ENCODE measurements at places on chromosomes 11 and 22.

DNA sequence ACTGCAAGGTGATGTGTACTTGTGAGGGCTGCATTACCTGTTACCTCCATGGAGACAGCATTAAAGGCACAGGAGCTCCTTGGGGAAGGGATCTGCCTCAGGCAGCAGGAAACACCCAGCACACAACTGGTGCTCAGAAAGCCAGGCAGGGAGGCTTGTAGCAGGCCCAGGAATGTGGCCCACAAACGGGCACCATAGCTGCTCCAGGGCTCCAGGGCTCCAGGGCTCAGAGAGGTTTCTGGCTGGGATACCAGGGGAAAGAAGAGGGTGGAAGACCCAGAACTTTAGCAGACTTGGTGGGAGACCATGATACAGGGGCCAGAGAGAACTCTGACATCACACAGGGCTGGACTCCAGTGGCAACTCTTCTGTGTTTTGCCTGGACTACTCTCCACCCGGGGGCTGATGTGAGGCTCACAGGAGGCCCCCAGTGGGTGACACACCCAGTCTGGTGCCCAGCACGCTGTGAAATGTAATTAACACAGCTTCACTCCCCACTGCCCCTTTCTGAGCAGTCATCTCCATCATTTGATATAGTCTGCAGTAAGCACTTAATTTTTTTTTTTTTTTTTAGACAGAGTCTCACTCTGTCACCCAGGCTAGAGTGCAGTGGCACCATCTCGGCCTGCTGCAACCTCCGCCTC lies 14.7 kb upstream of the SULT4A1 start:
- no peak for DNase-seq

DNA sequence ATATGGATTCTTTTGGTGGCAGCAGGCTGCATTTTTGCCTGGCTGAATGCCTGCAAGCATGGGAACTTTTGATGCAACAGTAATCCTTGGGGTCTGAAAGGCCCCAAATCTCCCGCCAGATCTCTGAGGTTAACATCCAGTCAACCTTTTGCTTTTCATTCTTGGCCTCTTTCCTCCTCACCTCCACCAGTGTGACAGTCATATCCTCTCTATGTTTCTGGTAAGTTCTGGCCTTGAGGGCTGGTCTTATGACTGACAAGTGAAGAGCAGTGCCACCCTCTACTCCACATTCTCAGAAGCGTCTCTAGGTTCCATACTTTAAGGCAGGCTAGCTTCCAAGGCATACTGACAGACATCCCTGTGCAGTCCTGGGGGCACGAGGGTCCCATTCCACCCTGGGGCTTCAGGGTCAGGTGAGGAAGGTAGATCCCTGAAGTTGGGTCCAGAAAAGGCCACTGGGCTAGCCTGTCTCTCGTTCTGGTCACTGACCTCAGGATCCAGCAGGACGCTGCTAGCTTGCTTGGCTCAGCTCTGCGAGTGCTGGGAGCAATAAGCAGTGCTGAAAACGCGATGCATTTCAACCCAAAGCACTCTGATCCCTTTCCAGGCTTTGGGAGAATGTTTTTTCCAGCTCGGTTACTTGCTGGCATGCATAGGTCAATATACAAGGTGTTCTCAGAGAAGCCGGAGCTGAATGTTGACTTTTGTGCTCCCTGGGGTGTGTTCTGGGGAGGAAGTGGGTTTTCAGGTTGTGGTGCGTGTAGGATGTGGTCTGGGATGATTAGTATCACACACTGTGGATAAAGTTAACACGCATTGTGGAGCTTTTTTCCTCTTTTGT lies 75.2 kb downstream of the PTPRJ start:
- DNase-seq, result peak; percentile 53

GRCh38 chr11:121415856-121416255 lies 36.3 kb upstream of the SORL1 start:
- DNase-seq, result no peak

GRCh38 chr11:116144387-116144958 lies 628.3 kb downstream of the BUD13 start:
- no peak for DNase-seq

DNA sequence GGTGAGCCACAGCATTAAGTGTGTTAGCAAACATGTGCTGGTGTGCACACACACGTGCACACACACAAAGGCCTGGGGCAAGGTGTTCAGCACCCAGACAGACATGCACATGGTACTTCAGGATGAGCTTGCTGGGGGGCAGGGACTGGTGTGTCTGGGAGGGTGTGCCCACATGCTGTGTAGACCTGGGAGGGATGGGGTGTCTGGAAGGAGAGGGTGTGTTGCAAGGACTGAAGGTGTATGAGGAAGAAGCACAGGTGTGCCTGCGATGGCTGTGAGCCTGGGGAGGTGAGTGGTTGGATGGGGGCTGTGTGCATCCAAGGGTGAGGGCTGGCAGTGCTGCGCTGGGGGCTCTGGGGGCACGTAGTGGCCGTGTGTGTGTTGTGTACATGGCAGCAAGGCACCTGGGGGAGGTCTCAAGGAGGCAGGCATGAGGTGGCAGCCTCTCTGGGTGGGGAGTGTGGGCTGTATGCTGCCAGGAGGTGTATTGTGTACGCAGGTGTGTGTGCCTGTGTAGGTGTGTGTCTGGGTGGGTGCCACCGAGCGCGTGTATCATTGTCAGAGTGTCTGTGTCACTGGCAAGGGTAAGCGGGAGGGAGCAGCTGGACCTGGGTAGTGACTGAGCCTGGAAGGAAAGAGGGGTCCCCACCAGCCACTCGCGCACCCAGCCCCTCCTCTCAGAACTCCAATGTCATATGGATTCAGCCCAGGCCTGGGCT lies 2.2 kb downstream of the NRXN2 start:
- DNase-seq, result no peak

GRCh38 chr11:102572554-102573220 lies 42.1 kb upstream of the MMP7 start:
- no peak for DNase-seq

- DNase-seq, result no peak
These were observed 308.9 kb downstream of the NXPE2 start for GRCh38 chr11:114987186-114987760.

GRCh38 chr11:109926941-109927340 lies 166.3 kb upstream of the ZC3H12C start:
- no peak for DNase-seq

GRCh38 chr11:849104-849824 lies 6.6 kb downstream of the TSPAN4 start:
- DNase-seq, result peak; percentile 82

GRCh38 chr11:45365961-45366618 lies 79.9 kb upstream of the SYT13 start:
- no peak for DNase-seq

DNA sequence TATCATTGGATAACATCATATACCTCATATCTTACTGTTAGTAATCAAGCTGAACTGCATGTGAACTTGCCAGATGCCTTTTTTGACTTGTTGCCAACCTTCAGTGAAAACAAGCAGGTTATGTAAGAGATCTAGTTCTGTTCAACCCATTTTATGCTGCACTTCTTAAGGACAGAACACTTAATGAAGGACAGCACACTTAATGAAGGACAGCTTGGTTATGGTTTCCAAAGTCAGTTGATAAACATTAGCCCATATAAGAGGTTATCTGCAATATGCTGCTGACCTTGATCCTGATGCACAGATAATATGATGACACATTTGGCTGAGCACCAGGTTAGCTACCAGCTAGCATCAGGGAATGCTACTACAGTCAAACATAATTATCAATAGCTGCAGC lies 358.7 kb upstream of the PDGFD start:
- DNase-seq, result no peak

GRCh38 chr11:86499723-86500129 lies 125.0 kb downstream of the CCDC81 start:
- no peak for DNase-seq

DNA sequence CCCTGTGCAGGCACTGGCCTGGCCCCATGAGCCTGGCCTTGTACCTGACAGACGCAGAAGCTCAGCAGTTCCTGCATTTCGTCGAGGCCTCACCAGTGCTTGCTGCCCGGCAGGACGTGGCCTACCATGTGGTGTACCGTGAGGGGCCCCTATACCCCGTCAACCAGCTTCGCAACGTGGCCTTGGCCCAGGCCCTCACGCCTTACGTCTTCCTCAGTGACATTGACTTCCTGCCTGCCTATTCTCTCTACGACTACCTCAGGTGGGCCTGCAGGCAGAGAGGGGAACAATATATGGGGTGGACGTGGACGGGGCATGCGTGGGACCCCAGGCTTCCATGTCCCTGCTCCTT lies 4.9 kb downstream of the LARGE2 start:
- peak; percentile 18 for DNase-seq

- no peak for DNase-seq
These were observed 34.7 kb upstream of the CSNK2A3 start for GRCh38 chr11:11387622-11388305.

DNA sequence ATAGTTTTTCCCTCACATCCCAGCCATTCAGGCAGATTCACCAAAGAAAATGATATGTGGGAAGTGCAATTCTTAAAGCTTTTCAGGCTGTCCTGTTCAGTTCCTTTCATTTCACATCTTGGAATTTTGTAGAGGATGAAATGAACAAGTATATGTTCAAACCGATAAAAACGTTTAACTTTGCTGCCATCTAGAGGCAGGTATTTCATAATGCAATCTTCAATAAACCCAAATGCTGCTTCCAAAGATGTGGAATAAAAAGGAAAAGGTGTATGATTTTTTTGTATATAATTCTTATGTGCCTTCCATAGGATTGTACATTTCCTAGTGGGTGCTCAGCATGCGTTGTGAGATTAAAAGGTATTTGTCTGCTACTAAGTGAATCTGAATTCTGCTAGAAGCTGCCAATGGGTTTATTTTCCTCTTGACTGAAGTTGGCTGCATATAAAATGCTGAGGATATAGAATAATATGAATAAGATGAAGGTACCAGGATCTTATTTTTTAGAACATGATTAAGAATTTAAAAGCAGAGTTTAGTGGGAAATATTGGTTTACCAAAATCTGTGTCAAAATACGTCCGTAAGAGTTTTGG lies 199.3 kb downstream of the PGR start:
- no peak for DNase-seq

- no peak for DNase-seq
These were observed 12.2 kb upstream of the PIM3 start for GRCh38 chr22:49948116-49948957.

DNA sequence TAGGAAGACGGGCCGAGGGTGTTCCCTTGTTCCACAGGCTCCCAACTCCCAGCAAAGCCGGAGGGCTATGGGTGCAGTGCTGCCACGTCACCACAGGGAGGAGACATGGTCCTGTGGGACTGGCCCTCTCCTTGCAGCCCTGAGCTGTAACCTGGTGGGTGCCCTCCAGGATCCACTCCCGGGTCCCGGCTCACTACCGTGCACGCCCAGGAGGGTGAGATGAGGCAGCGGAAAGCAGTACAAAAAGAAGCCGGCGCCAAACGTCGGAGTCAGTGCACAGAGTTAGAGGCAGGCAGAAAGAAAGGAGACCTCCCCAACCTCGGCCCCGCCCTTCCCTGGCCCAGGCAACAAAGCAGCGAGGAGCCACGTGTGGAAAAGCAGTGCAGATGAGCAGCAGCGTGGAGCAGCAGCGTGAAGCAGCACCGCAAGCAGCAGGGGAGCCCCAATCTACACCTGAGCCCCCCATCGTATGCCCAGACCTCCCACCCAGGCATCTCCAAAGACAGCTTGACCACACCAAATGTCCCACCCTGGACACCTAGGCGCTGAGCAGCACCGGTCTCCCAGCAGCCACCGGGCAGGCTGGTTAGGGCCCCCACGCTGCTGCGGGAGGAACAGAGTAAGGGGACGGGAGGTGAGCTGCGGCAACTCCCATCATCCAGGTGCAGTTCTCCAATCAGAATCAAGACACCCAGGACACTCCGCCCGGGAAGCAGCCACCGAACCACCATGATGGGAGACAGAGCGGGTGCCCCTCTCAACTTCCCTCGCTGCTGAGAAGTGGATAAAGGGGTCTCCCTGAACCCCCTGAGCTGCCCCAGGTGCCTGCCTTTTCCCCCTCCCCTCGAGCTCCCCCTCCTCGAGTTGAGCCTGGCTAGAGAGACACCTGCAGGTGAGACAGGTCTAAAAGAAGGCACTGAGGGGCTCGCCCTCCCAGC lies 28.8 kb downstream of the IGSF9B start:
- DNase-seq, result peak; percentile 58

GRCh38 chr22:26043031-26043430 lies 126.2 kb upstream of the SEZ6L start:
- no peak for DNase-seq

- no peak for DNase-seq
These were observed 396.9 kb upstream of the CADM1 start for GRCh38 chr11:115901069-115901468.
